Fibroblast of lung (primary cell): ENCODE measurements at places on chromosomes 7 and 10. TPM values are rescaled to one million over a fixed set of nuclear protein-coding genes. Genes with fewer than 3 reads are reported as not detected.

Gene PLEKHS1
- not detected in 2 replicates for total RNA-seq

Gene NRBF2
- total RNA-seq, result 44.4 and 49.2 TPM in 2 replicates

Gene ADRA2A
- total RNA-seq, result under 0.01 TPM in 2 replicates

Gene BAZ1B
- total RNA-seq, result 60.1 and 68.9 TPM in 2 replicates

Gene DAGLB
- 12.1 and 22.6 TPM in 2 replicates for total RNA-seq

Gene PAX4
- total RNA-seq, result not detected in 2 replicates

Gene GPR146
- 3.1 and 3.3 TPM in 2 replicates for total RNA-seq

Gene TAF3
- 1.5 and 2.1 TPM in 2 replicates for total RNA-seq

Gene LOXL4
- total RNA-seq, result 52.6 and 73.0 TPM in 2 replicates

Gene H2AZ2
- 121 and 230 TPM in 2 replicates for total RNA-seq

Gene HGF
- 108 and 243 TPM in 2 replicates for total RNA-seq

Gene OR2A5
- not detected in 2 replicates for total RNA-seq

Gene AUTS2
- 7.7 and 9.1 TPM in 2 replicates for total RNA-seq

DNA sequence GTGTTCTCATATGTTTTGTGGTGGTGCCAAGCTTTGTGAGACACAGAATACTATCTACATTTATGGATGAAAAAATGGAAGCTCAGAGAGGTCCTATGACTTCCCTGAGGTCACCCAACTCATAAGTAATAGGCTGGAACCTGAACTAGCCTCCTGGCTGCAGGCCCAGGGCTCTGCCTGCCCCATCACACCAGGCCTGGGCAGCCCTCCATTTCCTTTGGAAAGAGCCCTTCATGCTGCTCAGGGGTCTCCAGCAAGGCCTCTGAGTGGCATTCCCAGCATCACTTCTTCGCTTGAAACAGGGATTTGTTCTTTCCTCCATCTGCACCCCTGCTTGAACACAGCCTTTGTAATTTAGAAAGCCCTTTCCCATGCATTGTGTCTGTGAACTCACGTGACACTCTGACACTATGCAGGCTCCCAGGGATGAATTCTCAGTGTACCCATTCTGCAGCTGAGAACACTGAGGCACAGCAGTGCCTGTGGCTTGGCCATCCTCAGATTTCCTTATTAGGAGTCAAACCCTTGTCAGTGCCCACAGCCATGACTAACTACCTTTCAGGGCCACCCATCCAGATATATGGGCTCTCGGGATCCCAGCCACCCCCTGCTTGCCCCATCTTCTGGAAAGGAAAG is 127.8 kb upstream of the PPIF start:
- DNase-seq, result no peak

DNA sequence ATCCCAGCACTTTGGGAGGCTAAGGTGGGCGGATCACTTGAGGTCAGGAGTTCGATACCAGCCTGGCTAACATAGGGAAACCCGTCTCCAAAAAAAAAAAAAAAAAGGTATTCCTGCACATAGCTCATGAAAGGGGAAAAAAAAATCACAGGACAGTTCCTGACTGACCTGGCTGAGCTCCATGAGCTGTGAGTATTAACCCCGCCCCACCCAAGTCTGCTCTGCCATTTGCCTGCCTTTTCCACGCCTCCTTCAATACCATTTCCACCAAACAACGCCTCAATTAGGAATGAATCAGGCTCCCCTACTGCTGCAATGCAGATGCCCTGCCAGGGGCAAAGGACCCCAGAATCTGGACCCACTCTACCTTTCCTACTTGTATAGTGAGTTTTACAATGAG is 55.0 kb downstream of the PDIA4 start:
- no peak for DNase-seq

GRCh38 chr10:118568327-118568848 is 27.1 kb downstream of the PRLHR start:
- DNase-seq, result peak; percentile 71

DNA sequence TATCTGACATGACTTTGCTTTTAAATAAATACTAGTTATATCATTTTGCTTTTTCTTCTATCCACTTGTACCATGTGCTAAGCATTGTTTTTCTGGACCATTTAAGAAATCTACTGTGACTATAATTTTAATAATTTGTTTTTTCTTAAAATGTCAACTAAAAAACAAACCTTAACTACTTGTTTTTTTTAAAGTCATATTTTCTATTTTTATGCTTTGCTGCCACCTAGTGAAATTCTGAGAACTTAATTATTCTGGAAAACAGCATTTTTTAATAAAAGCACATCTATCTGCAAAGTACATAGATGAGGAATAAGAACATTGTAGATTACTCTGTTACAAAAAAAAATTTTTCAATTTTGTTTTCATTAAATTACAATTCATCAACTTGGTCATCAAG is 47.4 kb downstream of the ORC5 start:
- peak; percentile 52 for DNase-seq

DNA sequence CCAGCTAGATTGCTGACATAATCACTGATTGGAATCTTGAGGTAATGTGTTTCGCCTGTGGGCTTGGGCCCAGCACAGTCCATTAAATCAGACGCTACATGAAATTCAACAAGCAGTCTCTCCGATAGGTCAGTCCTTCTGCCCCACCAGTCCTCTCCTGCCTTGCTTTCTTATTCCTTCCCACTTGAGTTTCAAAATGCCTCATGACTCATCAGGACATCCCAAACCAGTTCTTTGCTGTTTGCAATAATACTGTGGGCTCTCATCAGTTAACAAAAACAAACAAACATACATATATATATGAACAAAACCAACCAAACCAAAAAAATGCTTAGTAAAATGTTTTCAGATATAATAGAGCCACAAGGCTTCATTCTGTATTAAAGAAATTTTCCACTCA is 599.0 kb downstream of the SORCS1 start:
- DNase-seq, result peak; percentile 62

GRCh38 chr10:24952707-24953645 is 570 bp upstream of the PRTFDC1 start:
- peak; percentile 87 for DNase-seq

GRCh38 chr7:79055722-79056415 is 397.6 kb downstream of the MAGI2 start:
- DNase-seq, result no peak

- DNase-seq, result no peak
Measured at GRCh38 chr7:131021460-131021859, 287.5 kb upstream of the KLF14 start.

DNA sequence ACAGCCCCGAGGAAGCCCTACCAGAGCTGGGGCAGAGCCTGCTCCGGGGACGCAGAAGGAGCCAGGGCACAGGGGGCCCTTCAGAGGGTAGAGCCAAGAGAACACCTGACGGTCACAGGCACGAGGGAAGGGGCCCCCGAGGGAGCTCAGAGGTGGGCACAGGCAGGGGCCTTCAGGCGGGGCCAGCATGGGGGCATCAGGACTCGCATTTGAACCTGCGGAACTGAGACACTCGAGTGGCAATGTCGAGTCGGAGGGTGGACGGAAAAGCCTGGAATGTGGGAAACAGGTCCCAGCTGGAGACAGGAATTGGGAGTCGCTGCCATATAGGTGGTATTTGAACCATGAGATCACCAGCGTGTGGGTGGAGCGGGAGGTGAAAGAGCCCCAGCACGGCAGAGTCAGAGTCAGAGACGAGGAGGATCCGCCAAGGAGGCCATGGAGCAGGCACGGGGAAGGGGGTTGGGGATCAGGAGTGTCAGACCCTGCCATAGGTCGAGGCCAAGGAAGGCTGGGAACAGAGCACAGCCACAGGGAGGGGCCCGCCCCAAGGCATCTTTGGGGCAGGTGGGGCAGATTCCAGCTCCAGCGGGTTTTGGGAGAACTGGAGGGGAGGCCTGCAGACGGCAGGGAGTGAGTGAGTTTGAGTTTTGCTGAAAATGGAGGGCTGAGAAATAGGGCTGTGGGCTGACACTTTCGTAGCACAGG is 13.8 kb downstream of the STK32C start:
- DNase-seq, result no peak

- DNase-seq, result no peak
Measured at GRCh38 chr7:141511676-141512396, 39.4 kb upstream of the AGK start.

DNA sequence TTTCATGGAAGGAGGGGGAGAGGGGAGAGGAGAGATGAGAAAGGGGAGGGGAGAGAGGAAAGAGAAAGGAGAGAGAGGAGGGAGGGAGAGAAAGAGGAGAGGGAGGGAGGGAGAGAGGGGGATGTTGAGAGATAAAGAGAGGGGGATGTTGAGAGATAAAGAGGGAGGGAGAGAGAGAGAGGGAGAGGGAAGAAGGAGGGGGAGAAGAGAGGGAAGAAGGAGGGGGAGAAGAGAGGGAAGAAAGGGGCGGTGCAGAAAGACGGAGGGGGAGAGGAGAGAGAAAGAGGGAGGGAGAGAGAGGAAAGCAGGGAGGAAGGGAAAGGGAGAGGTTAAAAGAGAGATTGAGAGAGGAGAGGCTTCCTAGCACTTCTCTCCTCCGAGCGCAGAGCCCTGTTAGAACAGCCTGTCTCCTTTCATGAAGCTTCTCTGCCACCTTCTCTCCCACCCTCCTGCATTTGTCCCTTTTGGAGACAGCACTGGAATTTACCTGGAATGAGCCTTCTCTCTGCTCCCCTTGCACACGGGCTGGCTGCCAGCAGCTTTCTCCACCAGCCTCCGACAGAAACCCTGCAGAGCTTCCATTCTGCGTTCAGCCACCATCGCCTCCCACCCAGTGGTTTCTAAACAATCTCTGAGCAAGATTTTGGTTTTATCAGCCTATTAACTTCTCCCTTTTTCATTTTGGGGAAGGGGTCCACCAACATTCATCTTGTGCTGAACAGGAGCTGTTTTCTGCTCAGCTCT is 74.0 kb upstream of the CARD11 start:
- DNase-seq, result no peak

GRCh38 chr10:60627778-60628748 is 150.2 kb upstream of the CDK1 start:
- DNase-seq, result no peak

DNA sequence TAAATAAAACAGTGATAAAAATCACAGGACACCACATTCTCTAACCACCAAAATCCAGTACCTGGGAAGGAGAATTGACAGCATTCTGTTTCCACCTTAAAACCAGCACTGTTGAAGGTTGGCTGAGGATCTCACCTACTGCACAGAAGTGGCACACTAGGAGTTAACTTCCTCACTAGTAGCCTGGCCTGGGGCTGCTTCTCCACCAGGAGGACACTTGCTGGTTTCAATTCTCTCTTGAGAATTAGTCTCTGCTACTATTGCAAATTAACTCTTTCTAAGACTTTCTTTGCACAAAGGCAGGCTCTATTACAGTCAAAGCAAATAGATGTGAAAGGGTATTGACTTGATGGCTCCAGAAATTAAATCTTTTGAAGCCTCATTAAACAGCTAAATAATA is 2.3 kb upstream of the CTTNBP2 start:
- DNase-seq, result peak; percentile 28

DNA sequence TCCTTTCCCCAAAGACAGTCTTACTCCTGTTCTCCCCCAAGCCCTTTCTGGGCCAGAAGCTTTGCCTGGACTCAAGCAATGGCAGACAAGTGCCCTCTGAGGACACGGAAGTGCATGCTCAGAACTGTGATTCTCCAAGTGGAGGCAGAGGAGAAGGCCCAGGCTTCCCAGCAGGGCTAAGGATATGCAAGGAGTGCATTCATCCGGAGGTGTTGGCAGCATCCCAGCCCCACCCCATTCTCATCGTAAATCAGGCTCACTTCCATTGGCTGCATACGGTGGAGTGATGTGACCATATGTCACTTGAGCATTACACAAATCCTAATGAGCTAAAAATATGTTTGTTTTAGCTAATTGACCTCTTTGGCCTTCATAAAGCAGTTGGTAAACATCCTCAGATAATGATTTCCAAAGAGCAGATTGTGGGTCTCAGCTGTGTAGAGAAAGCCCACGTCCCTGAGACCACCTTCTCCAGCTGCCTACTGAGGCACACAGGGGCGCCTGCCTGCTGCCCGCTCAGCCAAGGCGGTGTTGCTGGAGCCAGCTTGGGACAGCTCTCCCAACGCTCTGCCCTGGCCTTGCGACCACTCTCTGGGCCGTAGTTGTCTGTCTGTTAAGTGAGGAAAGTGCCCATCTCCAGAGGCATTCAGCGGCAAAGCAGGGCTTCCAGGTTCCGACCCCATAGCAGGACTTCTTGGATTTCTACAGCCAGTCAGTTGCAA is 1.4 kb upstream of the RBP3 start:
- no peak for DNase-seq

- DNase-seq, result no peak
Measured at GRCh38 chr10:1881636-1882035, 144.3 kb upstream of the ADARB2 start.

DNA sequence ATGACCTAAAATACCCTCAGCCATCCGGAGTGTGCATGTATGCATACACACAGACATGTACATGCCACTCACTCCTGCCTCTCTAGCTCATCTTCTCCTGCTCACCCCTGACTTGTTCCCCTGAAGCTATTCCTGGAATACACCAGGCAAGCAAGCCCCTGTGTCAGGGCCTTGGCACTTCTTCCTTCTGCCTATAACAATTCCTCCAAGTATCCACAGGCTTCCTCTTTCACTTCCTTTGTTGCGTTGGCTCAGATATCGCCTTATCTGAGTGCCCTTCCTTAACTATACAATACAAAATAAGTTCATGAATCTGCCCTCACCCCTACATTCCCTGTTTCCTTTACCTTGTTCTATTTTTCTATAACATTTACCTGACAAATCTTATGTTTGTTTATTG is 88.8 kb downstream of the NOD1 start:
- no peak for DNase-seq

GRCh38 chr7:27115221-27116026 is 12.9 kb upstream of the HOXA2 start:
- peak; percentile 91 for DNase-seq

- no peak for DNase-seq
Measured at GRCh38 chr10:16640153-16640552, 118.5 kb upstream of the C1QL3 start.

DNA sequence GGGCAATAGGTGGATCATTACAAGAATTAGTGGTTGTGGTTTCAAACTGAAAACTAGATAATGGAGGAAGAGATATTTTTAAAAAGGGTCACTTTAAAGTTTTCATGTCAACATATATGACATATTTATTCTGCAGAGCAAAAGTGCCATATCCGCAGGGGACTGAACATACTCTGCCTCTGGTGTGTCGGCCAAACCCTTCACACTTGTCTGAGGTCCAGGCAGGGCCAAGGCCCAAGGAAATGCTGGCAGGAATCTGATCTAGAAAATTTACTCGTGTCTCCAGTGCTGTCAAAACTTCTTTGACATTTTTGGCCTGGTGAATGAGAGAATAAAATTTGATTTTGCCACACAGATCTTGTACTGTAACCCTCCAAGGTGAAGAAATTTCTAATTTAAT is 562.3 kb downstream of the CCSER2 start:
- DNase-seq, result no peak

DNA sequence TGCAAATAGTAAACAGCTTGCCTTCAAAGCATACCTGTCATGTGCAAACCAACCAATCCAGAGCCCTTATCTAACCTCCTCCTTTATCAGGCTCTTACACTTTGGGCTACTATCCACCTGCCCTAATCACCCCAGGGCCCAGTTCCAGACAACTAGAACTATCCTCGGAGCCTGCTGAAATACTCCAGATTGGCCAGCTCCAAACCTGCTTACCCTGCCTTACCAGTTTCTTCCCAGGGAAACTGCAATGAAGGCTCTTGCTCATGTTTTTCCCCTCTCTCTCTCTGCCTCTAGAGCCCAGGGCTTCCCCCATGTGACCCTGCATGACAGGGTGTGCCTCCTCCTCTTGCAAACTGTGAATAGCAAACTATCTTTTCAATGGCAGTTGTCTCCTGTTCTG is 81.4 kb upstream of the CAPZA2 start:
- no peak for DNase-seq

- no peak for DNase-seq
Measured at GRCh38 chr7:104857458-104858425, 156.3 kb upstream of the KMT2E start.

- no peak for DNase-seq
Measured at GRCh38 chr10:6665847-6666246, 85.8 kb upstream of the PRKCQ start.
